ENCODE measurements at places on chromosomes 16 and 17. TPM values are rescaled to one million over a fixed set of nuclear protein-coding genes. Genes with fewer than 3 reads are reported as not detected.

The REXO5 gene
- polyA plus RNA-seq = 5.7 TPM

The CACNG4 gene
- polyA plus RNA-seq = 6.3 TPM

- DNase-seq = no peak
Observed at GRCh38 chr17:323181-323580, 29.4 kb downstream of the RPH3AL start.

GRCh38 chr17:41118721-41119120 is 548 bp upstream of the KRTAP4-11 start:
- DNase-seq = no peak

- no peak for DNase-seq
Observed at GRCh38 chr16:89904606-89905510, 13.8 kb upstream of the MC1R start.

DNA sequence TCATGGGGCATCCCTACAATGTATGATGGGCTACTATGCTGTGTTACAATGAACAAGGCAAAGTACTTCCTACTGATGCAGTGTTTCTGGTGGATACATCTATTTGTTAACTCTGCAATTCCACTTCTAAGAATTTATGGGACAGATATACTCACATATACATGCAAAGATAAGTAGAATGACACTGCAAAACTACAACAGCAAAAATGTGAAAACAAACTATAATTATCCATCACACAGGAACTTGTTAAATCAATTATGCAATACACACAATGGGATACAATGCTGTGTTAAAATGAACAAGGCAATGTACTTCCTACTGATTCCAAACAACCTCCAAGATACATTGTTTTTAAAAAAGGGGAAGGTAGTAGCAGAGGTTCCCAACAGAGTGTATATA is 3.2 kb downstream of the DDX52 start:
- DNase-seq = no peak

DNA sequence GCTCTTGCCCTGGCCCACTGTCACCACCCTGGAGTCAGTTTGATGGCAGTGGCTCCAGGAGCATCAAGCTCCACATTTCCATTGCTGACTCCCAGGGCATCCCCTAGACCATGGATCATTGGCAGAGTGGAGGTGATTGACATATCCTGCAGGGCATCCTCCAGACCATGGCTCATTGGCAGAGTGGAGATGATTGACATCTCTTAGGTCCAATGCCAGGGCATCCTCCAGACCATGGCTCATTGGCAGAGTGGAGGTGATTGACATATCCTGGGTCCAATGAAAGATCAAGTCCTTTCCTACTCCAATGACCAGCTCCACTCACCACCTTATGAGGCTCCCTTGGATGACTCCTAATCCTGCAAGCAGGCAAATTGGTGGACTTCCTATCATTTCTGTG is 174.3 kb upstream of the NLRP1 start:
- DNase-seq = no peak
